ENCODE measurements at places on chromosomes 6 and 20. TPM values are rescaled to one million over a fixed set of nuclear protein-coding genes. Genes with fewer than 3 reads are reported as not detected.
A peak's percentile ranks its signal among the peaks of the same experiment; 100 is the strongest.

The TCF15 gene
- total RNA-seq, result not detected

DNA sequence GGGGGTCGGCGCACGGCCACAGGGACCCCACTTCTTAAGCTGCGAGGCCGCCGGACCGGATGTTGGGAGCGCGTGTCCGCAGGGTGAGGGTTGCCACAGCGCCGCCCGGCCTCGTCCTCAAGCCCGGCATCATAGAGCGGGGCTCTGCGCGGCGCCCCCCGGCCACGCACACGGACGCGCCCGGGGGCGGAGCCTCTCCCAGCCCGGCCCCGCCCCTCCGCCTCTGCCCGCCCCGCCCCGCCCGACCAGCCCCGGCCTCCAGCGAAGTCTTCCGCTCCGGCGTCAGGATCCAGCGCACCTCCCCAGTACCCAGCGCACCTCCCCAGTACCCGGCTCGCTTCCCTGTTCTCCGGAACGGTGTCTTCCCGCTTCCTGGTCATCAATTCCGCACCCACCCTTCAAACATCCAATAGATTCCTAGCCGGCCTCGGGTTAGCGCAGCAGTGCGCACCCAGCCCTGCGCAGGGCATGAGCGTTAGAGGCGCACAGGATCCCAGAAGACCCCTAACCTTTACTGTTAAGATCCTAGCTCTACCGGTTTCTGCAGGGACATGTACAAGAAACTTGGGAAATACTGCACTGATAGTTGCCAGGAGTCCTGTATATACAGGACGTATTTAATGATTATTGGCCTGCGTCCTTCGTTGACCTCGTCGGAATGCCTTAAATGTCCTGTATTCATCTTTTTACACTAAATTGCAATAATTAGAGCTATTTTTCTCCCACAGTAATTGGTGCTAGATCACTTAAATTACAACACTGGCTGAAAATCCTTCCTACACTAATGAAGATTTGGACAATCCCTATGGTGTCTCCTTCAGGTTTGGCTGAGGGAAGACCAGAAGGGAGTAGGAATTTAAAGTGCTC lies 535 bp upstream of the DNAAF9 start:
- H3K4me3 ChIP-seq, result peak overlapping the region; percentile 99
- no peaks in the 10 kb centered on the region for H3K36me3 ChIP-seq
- peak overlapping the region; percentile 73 for H3K27ac ChIP-seq
- DNase-seq, result peak; percentile 74
- H3K27me3 ChIP-seq, result no peaks in the 10 kb centered on the region

The RIPOR2 gene
- 129 TPM for total RNA-seq

DNA sequence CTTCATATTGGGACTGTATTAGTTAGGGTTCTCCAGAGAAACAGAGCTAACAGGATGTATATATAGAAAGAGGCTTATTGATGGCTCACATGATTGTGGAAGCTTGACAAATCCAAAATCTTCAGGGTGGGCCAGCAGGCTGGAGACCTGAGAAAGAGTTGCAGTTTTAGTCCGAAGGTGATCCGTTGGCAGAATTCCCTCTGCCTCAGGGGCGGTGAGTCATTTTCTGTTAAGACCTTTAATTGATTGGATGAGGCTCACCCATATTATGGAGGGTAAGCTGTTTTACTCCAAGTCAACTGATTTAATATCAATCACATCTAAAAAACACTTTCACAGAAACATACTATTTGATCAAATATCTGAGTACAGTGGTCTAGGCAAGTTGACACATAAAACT lies 113.6 kb downstream of the FLRT3 start:
- no peak overlapping the region for H3K27ac ChIP-seq
- DNase-seq, result no peak
- no peaks in the 10 kb centered on the region for H3K4me1 ChIP-seq
- no peaks in the 10 kb centered on the region for H3K36me3 ChIP-seq
- no peak overlapping the region for H3K4me3 ChIP-seq

The DCDC2 gene
- total RNA-seq, result 0.05 TPM

- H3K27me3 ChIP-seq, result no peaks in the 10 kb centered on the region
- H3K4me1 ChIP-seq, result peaks cover 39% of the 10 kb centered on the region
- H3K36me3 ChIP-seq, result no peaks in the 10 kb centered on the region
- H3K4me3 ChIP-seq, result no peak overlapping the region
Measured at GRCh38 chr6:156984178-156984738, 207.1 kb downstream of the ARID1B start.

The CUTA gene
- total RNA-seq, result 176 TPM

GRCh38 chr20:53579581-53580375 lies 13.9 kb downstream of the ZNF217 start:
- DNase-seq, result no peak
- H3K4me1 ChIP-seq, result peaks cover 70% of the 10 kb centered on the region
- no peaks in the 10 kb centered on the region for H3K27me3 ChIP-seq
- H3K27ac ChIP-seq, result peak overlapping the region; percentile 73
- peak overlapping the region; percentile 57 for H3K4me3 ChIP-seq
- peaks cover 65% of the 10 kb centered on the region for H3K36me3 ChIP-seq

The SGK2 gene
- 0.64 TPM for total RNA-seq

DNA sequence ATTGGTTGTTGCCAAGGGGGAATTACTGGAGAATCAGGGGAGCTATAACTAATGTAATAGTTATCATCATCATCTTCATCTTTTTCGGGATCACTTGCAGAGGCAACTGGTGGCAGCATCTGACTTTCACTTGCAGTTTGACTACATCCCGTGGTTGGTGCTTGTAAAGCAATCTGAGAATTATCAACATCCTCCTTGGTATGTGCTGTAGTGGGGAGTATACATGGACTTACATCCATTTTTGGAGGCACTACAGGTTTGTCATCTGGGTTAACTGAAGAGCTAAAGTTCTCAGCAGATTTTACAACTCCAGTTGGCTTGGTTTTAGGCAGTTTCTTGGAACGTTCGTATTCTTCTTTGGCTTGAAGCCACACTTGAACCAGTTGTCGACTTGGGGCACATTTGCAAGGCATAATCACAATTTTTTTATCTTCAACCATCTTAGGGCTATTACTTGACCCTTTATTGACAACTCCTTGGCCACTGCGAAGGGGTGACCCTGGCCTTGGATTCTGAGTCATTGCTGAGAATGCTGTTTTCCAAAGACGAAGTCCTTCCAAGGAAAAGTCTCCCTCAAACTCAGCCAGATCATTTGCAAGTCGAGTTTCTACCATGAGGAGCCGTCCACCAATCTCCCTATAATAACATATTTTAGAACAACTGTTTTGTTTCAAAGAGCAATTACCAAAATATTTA lies 115.5 kb downstream of the REV3L start:
- H3K27me3 ChIP-seq, result no peaks in the 10 kb centered on the region
- H3K36me3 ChIP-seq, result peaks cover 6% of the 10 kb centered on the region
- no peak for DNase-seq
- H3K4me1 ChIP-seq, result no peaks in the 10 kb centered on the region

The KCNG1 gene
- not detected for total RNA-seq

GRCh38 chr20:63115651-63116411 lies 100.1 kb downstream of the YTHDF1 start:
- no peaks in the 10 kb centered on the region for H3K36me3 ChIP-seq
- peaks cover 4% of the 10 kb centered on the region for H3K4me1 ChIP-seq
- DNase-seq, result no peak
- no peak overlapping the region for H3K4me3 ChIP-seq

The PLCB4 gene
- not detected for total RNA-seq

The HTR1E gene
- total RNA-seq, result not detected

The HINT3 gene
- total RNA-seq, result 10.4 TPM

DNA sequence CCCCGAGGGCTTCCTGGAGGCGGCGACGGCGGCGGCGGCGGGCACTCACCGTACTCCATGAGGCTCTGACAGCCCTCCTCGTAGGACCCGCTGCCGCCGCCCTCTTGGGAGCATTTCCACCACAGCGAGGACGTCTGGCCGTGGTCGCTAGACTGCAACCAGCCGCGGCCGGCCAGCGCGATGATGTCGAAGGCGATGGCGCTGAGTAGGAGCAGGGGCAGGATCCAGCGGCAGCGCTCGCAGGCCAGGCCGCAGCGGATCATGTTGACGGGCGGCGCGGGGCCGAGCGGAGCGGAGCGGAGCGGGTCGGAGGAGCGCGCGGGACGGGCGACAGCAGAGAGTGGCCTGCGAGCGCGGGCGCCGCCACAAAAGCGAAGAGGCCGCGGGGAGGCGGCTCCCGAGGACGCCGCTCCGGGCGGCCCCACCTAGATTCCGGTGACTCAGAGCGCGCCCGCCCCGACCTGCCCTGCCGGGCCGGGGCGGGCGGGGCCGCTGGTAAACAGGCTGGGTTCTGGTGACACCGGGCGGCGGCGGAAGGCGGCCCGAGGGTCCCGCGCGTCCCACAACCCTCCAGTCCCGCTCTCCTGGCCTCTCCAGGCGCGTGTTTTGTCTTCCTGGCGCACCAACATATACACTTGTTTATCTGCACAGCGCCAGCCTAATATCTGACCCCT lies at the start of gene PERP:
Gene PERP (minus strand): TSS at position 342 of the 674 bp plus-strand sequence. CDS start 79 bp downstream, at position 263.
- H3K27me3 ChIP-seq, result peaks cover 26% of the 10 kb centered on the region
- peaks cover 20% of the 10 kb centered on the region for H3K4me1 ChIP-seq
- DNase-seq, result peak; percentile 80
- no peak within 1 kb of the TSS for H3K27ac ChIP-seq
- H3K4me3 ChIP-seq, result peak within 1 kb of the TSS; percentile 58

The COL21A1 gene
- not detected for total RNA-seq

The CLPSL1 gene
- not detected for total RNA-seq

- no peak for DNase-seq
- H3K36me3 ChIP-seq, result no peaks in the 10 kb centered on the region
- H3K4me1 ChIP-seq, result peaks cover 16% of the 10 kb centered on the region
- H3K4me3 ChIP-seq, result no peak overlapping the region
- no peak overlapping the region for H3K27ac ChIP-seq
Measured at GRCh38 chr20:44154521-44155001, 32.4 kb downstream of the JPH2 start.

The PSMA7 gene
- total RNA-seq, result 150 TPM

The TP53TG5 gene
- not detected for total RNA-seq

DNA sequence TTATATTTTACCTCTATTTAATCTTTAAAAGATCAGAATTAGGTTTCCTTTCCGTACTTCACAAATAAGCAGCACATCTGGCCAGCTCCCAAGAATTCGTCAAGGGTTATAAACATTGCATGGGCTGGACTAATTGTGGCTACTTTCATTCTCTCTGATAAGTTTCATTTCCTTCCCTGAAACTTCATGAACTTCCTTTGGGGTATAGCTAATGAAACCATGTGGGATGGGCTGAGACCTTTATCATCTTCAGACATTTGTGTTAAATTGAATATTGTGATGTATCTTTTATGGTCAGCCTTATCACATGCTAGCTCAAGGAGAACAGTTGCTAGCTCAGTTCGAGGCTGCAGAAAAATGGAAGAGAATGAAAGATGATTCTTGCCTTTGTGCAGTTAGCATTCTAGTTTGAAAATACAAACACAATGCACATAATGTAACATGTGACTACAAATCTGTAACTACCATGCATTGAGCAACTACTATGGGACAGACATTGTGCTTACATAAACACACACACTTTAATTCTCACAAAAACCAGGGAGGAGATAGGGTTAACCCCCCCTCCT lies 1.7 kb upstream of the GMPR start:
- no peaks in the 10 kb centered on the region for H3K36me3 ChIP-seq
- no peak for DNase-seq
- no peak overlapping the region for H3K4me3 ChIP-seq
- no peak overlapping the region for H3K27ac ChIP-seq

The PKIB gene
- total RNA-seq, result 0.47 TPM

DNA sequence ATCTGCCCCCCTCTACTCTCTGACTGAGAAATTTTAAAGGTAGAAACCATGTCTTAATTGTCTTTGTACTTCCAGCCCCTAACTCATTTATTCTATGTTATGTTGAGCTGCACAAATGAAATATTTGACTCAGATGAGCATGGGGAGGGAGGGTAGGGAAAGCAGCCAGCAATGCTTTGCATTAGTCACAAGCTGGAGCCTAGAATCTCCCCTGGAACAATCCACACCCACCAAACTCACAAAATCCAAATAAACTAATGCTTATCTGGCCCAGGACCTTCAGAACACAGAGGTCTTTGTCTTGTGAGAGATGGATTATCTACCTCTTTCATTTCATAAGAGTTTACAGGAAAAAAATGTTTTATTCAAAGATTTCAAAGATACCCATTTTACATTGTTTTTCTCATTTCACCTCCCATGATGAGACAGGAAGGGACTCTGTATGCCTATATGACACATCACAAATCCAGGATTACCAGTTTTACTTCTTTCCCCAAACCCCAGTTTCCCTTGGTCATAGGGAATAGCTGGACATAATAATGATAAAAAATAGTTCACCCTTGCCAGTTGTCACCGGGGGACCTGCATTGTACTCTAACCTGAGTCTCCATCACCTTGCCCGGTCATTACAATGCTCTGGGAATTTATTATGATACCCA lies 466.9 kb downstream of the KIF16B start:
- H3K4me3 ChIP-seq, result no peak overlapping the region
- no peak for DNase-seq
- H3K27me3 ChIP-seq, result no peaks in the 10 kb centered on the region
- no peak overlapping the region for H3K27ac ChIP-seq
- no peaks in the 10 kb centered on the region for H3K4me1 ChIP-seq

The RMND1 gene
- total RNA-seq, result 7.5 TPM

GRCh38 chr6:161418463-161418945 lies 144.6 kb upstream of the AGPAT4 start:
- H3K4me3 ChIP-seq, result no peak overlapping the region
- no peaks in the 10 kb centered on the region for H3K4me1 ChIP-seq
- no peak for DNase-seq
- H3K27ac ChIP-seq, result no peak overlapping the region

The OR2J1 gene
- total RNA-seq, result not detected

GRCh38 chr20:25723975-25724374 lies 27.3 kb upstream of the ZNF337 start:
- peaks cover 15% of the 10 kb centered on the region for H3K4me1 ChIP-seq
- H3K36me3 ChIP-seq, result no peaks in the 10 kb centered on the region

GRCh38 chr6:156809446-156810178 lies 32.4 kb downstream of the ARID1B start:
- H3K4me3 ChIP-seq, result no peak overlapping the region
- H3K36me3 ChIP-seq, result no peaks in the 10 kb centered on the region
- H3K4me1 ChIP-seq, result peaks cover 45% of the 10 kb centered on the region
- no peaks in the 10 kb centered on the region for H3K27me3 ChIP-seq

- H3K27me3 ChIP-seq, result peaks cover 36% of the 10 kb centered on the region
- H3K36me3 ChIP-seq, result no peaks in the 10 kb centered on the region
- peak; percentile 79 for DNase-seq
- peaks cover 34% of the 10 kb centered on the region for H3K4me1 ChIP-seq
- peak overlapping the region; percentile 68 for H3K4me3 ChIP-seq
Measured at GRCh38 chr6:21589352-21590345, 3.9 kb upstream of the SOX4 start.

GRCh38 chr20:61951695-61952533 lies 113.8 kb downstream of the TAF4 start:
- H3K4me1 ChIP-seq, result no peaks in the 10 kb centered on the region
- no peak overlapping the region for H3K4me3 ChIP-seq
- no peaks in the 10 kb centered on the region for H3K36me3 ChIP-seq
- no peak for DNase-seq
- no peak overlapping the region for H3K27ac ChIP-seq
- peaks cover 12% of the 10 kb centered on the region for H3K27me3 ChIP-seq

- no peak for DNase-seq
- H3K36me3 ChIP-seq, result no peaks in the 10 kb centered on the region
- no peak overlapping the region for H3K4me3 ChIP-seq
- H3K27ac ChIP-seq, result no peak overlapping the region
- no peaks in the 10 kb centered on the region for H3K4me1 ChIP-seq
- H3K27me3 ChIP-seq, result no peaks in the 10 kb centered on the region
Measured at GRCh38 chr6:151082079-151082478, 157.7 kb upstream of the AKAP12 start.

The WFDC12 gene
- not detected for total RNA-seq

The CALHM5 gene
- total RNA-seq, result not detected
